ENCODE measurements at places on chromosomes 4 and X.

- no peaks in the 10 kb centered on the region for H3K4me1 ChIP-seq
- H3K4me3 ChIP-seq, result no peak overlapping the region
- H3K36me3 ChIP-seq, result no peaks in the 10 kb centered on the region
- no peak for DNase-seq
- H3K27me3 ChIP-seq, result peaks cover 7% of the 10 kb centered on the region
Observed at GRCh38 chr4:70544279-70544868, 26.0 kb downstream of the AMTN start.

DNA sequence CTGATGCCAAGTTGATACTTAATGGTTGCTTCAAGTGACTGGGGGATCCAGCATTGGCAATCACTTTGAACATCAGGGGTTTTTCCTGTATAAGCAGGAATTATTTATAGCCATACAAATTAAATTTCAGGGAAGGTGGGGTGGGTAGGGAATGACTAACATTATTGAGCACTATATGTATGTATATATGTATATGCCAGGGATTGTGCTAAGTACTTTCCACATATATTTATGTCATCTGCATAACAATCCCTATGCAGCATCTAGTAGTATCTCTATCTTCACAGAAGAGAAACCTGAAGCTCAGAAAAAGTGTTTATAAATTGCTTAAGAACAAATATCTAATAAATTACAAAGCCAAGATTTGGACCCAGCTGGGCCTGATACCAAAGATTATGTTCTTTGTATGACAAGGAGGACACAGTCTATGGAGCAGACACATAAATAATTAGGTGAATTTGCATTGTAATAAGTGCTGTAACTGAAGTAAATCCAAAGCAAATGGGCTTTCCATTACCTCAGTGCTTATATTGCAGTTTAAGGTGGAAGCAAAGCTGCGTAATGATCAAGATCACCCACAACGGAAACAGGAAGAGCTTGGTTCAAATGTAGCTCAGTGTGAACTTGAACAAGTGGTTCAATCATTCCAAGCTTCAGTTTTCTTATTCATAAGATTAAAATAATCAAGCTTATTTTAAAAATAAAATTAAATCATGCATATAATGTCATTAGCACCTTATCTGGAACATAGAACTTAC, 18.9 kb upstream of the RASGEF1B start:
- no peak overlapping the region for H3K4me3 ChIP-seq
- H3K4me1 ChIP-seq, result peaks cover 61% of the 10 kb centered on the region
- peaks cover 8% of the 10 kb centered on the region for H3K36me3 ChIP-seq
- H3K27me3 ChIP-seq, result no peaks in the 10 kb centered on the region

DNA sequence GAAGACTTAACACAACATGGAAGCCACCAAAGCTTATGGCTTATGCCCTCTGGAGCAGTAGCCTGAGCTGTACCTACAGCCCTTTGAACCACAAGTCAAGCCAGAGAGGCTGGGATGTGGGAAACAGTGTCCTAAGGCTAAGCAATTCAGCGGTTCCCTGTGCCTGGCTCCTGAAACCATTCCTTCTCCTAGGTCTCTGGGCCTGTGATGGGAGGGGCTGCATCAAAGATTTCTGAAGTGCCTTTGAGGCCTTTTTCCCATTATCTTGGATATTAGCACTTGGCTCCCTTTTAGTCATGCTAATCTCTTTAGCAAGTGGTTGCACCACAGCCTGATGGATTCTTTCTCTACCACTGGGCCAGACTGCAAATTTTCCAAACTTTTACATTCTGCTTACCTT, 140.5 kb upstream of the NUDT10 start:
- no peaks in the 10 kb centered on the region for H3K4me1 ChIP-seq
- no peak overlapping the region for H3K4me3 ChIP-seq

GRCh38 chr4:88409206-88409605, 30.6 kb downstream of the HERC6 start:
- no peak overlapping the region for H3K4me3 ChIP-seq
- H3K36me3 ChIP-seq, result peaks cover 6% of the 10 kb centered on the region
- H3K27me3 ChIP-seq, result no peaks in the 10 kb centered on the region
- peak overlapping the region; percentile 13 for H3K27ac ChIP-seq
- H3K4me1 ChIP-seq, result peaks cover 20% of the 10 kb centered on the region

- H3K4me1 ChIP-seq, result peaks cover 11% of the 10 kb centered on the region
- H3K27ac ChIP-seq, result no peak overlapping the region
- H3K27me3 ChIP-seq, result no peaks in the 10 kb centered on the region
- H3K4me3 ChIP-seq, result no peak overlapping the region
- DNase-seq, result no peak
Observed at GRCh38 chr4:78689261-78689660, 86.9 kb upstream of the BMP2K start.

DNA sequence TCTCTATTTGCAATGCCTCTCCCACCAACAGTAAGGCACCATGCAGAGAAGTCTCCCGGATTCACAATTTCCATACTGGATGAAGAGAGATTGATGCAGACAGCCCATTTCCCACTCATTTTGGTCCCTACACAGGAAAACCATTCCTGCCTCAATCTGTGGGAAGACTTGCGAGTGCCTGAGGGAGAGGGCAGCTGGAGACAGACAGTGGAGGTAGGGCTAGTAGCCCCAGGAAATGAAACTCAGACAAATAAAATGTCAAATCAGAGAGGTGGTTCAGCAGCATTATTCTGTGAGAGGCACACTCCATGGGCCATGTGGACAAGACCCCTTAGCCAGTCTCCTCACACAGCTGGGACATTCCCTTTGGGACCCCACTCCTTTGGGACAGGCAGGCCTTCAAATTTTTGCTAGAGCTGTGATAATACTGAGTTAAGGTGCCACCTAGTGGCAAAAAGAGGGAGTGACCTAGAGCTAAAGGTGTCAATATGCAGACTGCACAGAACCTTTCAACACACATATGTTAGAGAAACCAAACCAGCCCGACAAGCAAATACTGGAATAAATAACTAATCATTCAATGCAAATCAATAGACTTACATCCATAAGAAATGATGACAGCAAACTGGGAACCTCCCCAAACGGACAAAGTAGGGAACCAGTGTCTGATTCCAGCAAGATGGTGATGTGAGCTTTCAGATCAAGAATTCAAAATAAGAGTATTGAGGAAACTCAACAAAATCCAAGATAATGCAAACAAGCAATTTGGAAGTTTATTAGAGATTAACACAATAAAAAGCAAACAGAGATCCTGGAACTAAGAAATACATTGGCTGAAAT, 1865.3 kb upstream of the AGA start:
- no peaks in the 10 kb centered on the region for H3K4me1 ChIP-seq
- no peak overlapping the region for H3K4me3 ChIP-seq
- H3K36me3 ChIP-seq, result peaks cover 2% of the 10 kb centered on the region
- H3K27ac ChIP-seq, result no peak overlapping the region
- no peaks in the 10 kb centered on the region for H3K27me3 ChIP-seq

DNA sequence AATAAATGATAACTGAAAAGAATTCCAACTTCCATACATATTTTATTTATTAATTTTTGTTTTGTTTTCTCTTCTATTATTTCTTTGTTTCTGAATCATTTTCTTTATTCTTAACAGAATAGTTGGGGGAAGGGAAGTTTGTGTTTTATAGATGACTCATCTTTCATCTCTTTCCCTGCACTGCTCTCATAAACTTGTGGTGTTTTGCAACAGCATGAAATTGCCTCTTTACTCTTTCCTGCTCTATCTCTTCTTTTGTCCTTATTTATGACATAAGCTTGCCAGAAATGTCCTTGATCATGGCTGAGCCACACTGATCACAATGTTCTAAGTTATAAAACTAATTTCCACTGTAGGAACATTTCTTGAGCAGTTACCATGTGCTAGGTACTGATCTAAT, 22.3 kb downstream of the QRFPR start:
- peaks cover 41% of the 10 kb centered on the region for H3K27me3 ChIP-seq
- no peak overlapping the region for H3K4me3 ChIP-seq
- no peak for DNase-seq
- peaks cover 13% of the 10 kb centered on the region for H3K4me1 ChIP-seq
- H3K27ac ChIP-seq, result no peak overlapping the region

DNA sequence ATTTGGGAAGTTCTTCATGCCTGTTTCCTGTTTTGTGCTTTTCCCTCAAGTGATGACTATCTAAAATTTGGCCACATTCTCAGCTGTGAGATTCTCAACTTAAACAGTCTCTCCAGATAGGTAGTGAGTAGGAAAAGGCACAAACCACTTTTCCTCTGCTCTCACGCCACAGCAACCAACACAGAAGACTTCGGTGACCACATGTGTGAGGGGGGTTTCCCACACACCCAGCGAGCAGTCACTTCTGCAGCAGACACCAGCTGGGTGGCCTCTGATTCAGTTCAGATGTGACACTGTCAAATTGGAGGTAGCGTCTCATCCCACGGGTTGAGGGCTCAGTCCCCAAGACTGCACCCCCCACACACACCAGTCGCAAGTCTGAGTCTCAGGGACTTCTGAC, 25.1 kb upstream of the CLDN34 start:
- peak; percentile 81 for DNase-seq
- peaks cover 2% of the 10 kb centered on the region for H3K36me3 ChIP-seq
- peak overlapping the region; percentile 39 for H3K4me3 ChIP-seq
- H3K4me1 ChIP-seq, result peaks cover 29% of the 10 kb centered on the region
- H3K27ac ChIP-seq, result peak overlapping the region; percentile 86
- peaks cover 19% of the 10 kb centered on the region for H3K27me3 ChIP-seq

GRCh38 chrX:150411656-150412055, 48.5 kb downstream of the MAMLD1 start:
- H3K36me3 ChIP-seq, result no peaks in the 10 kb centered on the region
- no peak for DNase-seq

DNA sequence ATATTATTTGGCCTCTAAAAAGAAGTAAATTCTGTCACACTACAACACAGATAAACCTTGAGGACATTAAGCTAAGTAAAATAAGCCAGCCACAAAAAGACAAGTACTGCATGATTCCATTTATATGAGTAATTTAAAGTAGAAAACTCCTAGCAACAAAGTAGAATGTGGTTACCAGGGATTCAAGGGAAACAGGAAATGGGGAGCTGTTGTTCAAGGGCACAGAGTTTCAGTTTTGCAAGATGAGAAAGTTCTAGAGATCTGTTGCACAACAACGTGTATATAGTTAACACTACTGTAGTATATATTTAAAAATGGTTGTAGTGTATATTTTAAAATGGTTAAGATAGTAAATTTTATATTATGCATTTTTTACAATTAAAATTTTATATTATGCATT, 25.4 kb downstream of the SEC31A start:
- H3K4me3 ChIP-seq, result peak overlapping the region; percentile 64
- no peaks in the 10 kb centered on the region for H3K27me3 ChIP-seq
- peaks cover 40% of the 10 kb centered on the region for H3K36me3 ChIP-seq
- peaks cover 34% of the 10 kb centered on the region for H3K4me1 ChIP-seq

DNA sequence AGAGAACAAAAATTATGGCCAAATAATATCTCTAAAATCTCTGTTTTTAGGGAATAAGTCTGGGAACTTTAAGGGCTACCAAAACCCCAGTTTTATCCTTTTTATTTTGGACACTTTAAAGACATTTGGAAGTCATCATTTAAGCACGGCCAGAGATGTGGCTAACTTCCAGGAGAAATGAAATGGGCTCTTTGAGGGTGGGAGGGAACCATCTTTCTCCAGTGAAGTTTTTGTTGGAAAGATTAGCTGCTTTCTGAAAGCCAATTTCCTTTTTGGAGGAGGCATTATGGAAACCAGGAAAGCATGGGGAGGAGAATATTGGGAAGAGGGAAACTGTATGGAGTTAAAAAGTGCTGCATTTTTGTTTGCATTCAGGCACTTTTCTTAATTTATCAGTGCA, 4.8 kb downstream of the VSIG1 start:
- DNase-seq, result no peak
- H3K4me1 ChIP-seq, result peaks cover 14% of the 10 kb centered on the region
- H3K27ac ChIP-seq, result no peak overlapping the region
- H3K4me3 ChIP-seq, result no peak overlapping the region
- H3K36me3 ChIP-seq, result no peaks in the 10 kb centered on the region
- peaks cover 57% of the 10 kb centered on the region for H3K27me3 ChIP-seq

- H3K4me1 ChIP-seq, result peaks cover 28% of the 10 kb centered on the region
- H3K36me3 ChIP-seq, result peaks cover 2% of the 10 kb centered on the region
- peaks cover 13% of the 10 kb centered on the region for H3K27me3 ChIP-seq
- DNase-seq, result no peak
Observed at GRCh38 chrX:107823456-107823855, 2.2 kb upstream of the MID2 start.

DNA sequence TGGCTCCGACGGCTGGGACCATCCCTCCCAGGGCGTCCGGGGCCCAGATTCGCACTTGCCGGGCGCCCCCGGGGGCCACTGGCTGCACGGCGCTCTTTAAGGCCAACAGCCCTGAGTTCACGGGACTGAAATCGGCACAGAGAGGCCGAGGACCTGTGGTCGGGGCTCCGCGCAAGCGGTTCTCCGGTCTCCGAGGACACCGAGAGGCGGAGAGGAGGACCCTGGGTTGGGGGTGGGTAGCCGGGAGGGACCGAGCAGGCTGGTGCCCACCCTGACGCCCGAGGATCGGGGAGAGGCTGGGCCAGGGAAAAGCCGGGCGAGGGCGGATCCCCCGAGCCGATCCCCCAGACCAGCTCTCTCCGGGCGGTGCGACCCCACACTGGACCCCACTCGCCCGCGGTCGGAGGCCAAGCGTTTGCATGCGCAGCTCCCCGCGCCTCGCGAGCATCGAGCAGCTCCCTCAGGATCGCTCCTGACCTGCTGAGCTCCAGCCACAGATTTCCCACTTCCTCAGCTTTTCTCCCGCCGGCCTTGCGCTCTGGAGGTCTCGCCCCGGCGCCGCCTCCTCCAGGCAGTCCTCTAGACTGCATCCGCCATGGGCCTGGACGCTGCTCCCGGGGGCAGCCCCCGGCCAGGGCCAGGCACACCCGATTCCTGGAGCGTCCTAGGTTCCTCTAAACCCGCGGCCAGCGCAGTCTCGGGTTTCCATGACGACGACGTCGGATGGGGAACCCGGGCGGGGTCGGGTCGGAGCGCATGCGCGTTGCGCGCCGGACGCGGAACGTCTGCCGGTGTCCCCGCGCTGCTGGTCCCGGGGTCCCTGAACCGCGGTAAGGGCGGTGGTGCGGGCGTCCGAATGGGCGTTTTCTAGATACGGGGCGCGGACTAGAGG, 17.6 kb upstream of the NAT8L start:
- H3K4me1 ChIP-seq, result no peaks in the 10 kb centered on the region
- H3K36me3 ChIP-seq, result peaks cover 2% of the 10 kb centered on the region
- peaks cover 27% of the 10 kb centered on the region for H3K27me3 ChIP-seq
- peak; percentile 88 for DNase-seq

DNA sequence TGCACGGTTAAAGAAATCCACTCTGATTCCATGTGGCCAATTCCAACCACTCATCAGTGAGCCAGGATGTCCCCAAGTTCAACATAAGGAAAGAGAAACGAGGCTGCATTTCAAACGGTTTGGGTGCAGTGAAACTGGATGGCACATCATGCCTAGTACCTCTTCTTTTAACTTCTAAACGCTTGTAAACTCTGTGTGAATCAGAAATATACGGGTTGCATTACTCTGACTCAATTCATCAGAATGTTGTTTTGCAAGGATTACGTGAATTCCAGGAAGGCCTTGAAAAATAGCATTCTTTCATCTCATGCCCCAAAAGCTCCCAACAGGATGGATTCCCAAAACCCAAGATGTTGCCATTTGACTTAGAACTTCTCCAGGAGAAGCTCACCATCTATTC, 270.4 kb downstream of the LDB2 start:
- no peak overlapping the region for H3K27ac ChIP-seq
- H3K27me3 ChIP-seq, result no peaks in the 10 kb centered on the region
- H3K4me3 ChIP-seq, result no peak overlapping the region
- no peak for DNase-seq

- no peaks in the 10 kb centered on the region for H3K36me3 ChIP-seq
- H3K4me3 ChIP-seq, result no peak overlapping the region
Observed at GRCh38 chr4:111187108-111187507, 564.2 kb upstream of the PITX2 start.

All from activated T-cell treated with anti-CD3 and anti-CD28 coated beads, Interleukin-2, amount 50 U/mL, for 72 hours (primary cell).